ENCODE measurements at places on chromosomes 3 and 15. TPM values are rescaled to one million over a fixed set of nuclear protein-coding genes. Genes with fewer than 3 reads are reported as not detected.

LYZL4 gene
- not detected for total RNA-seq

AADAC gene
- total RNA-seq = not detected

KCNMB2 gene
- not detected for total RNA-seq

RTP4 gene
- total RNA-seq = under 0.01 TPM

IP6K2 gene
- 76.5 TPM for total RNA-seq

SSR3 gene
- total RNA-seq = 265 TPM

TTC21A gene
- 0.34 TPM for total RNA-seq

FSTL1 gene
- 122 TPM for total RNA-seq

GOLGA6B gene
- not detected for total RNA-seq

CNTN6 gene
- not detected for total RNA-seq

SCN11A gene
- total RNA-seq = under 0.01 TPM

FETUB gene
- not detected for total RNA-seq

KIF15 gene
- total RNA-seq = 0.50 TPM

FYCO1 gene
- total RNA-seq = 32.1 TPM

AMT gene
- total RNA-seq = 1.6 TPM

CD96 gene
- total RNA-seq = not detected

SERPINI2 gene
- not detected for total RNA-seq

SCN5A gene
- total RNA-seq = not detected

GOLGA6L7 gene
- total RNA-seq = not detected

CD80 gene
- total RNA-seq = not detected

JAGN1 gene
- 22.2 TPM for total RNA-seq

PDZRN3 gene
- total RNA-seq = 0.34 TPM

TXNRD3 gene
- 9.5 TPM for total RNA-seq

C3orf85 gene
- not detected for total RNA-seq

TLE3 gene
- total RNA-seq = 86.7 TPM

RASSF1 gene
- total RNA-seq = 19.8 TPM

FOXB1 gene
- total RNA-seq = not detected

CLDN1 gene
- total RNA-seq = 299 TPM

FES gene
- total RNA-seq = 0.34 TPM

MKRN3 gene
- total RNA-seq = 3.4 TPM

DNASE1L3 gene
- total RNA-seq = 11.7 TPM

ZNF106 gene
- total RNA-seq = 53.2 TPM

FRG2C gene
- total RNA-seq = under 0.01 TPM

TLR9 gene
- 0.07 TPM for total RNA-seq

ATP10A gene
- total RNA-seq = 1.00 TPM
